ENCODE measurements at places on chromosomes 1 and 21. TPM values are rescaled to one million over a fixed set of nuclear protein-coding genes. Genes with fewer than 3 reads are reported as not detected.

SPRR1B gene
- not detected for total RNA-seq

NID1 gene
- 3.1 TPM for total RNA-seq

PUM1 gene
- 110 TPM for total RNA-seq

PAQR6 gene
- 1.6 TPM for total RNA-seq

DNAJC28 gene
- 2.4 TPM for total RNA-seq

CRNN gene
- not detected for total RNA-seq

FBXO44 gene
- total RNA-seq: 20.7 TPM

SLC9C2 gene
- total RNA-seq: not detected

FHL3 gene
- 30.0 TPM for total RNA-seq

FCRL6 gene
- total RNA-seq: not detected

PLA2G2A gene
- total RNA-seq: not detected

RYR2 gene
- total RNA-seq: not detected

PTPN7 gene
- total RNA-seq: not detected

ADAM30 gene
- not detected for total RNA-seq

FNDC5 gene
- not detected for total RNA-seq

TRIM67 gene
- total RNA-seq: not detected

HECTD3 gene
- total RNA-seq: 36.7 TPM

DRAXIN gene
- not detected for total RNA-seq
